ENCODE measurements at places on chromosomes 16 and 17.

DNA sequence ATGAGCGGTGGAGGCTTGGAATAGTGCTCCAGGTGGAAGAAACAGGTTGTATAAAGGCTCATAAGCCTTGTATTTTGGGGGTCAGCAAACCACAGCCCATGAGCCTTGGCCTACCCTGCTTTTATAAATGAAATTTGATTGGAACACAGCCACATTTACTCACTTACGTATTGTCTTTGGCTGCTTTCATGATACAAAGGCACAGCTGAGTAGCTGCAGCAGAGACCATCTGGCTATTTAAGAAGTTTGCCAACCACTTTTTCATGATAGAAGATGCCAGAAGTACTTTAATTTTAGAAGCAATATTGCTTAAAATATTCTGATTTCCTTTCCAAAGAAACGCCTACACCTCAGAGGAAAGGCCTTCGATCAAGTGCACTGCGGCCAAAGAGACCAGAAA lies 73.8 kb downstream of the C17orf58 start:
- no peak for DNase-seq

GRCh38 chr16:15536843-15537242 lies 102.5 kb downstream of the BMERB1 start:
- no peak for DNase-seq

DNA sequence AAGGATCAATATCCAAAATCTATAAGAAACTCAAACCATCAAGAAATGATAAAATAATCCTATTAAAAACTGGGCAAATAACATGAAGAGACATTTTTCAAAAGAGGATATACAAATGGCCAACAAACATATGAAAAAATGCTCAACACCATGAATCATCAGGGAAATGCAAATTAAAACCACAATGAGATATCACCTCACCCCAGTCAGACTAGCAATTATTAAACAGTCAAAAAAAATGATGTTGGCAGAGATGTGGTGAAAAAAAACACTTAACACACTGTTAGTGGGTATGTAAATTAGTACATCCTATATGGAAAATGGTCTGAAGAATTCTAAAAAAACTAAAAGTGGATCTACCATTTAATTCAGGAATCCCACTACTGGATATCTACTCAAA lies 379.0 kb upstream of the SOX9 start:
- no peak for DNase-seq

DNA sequence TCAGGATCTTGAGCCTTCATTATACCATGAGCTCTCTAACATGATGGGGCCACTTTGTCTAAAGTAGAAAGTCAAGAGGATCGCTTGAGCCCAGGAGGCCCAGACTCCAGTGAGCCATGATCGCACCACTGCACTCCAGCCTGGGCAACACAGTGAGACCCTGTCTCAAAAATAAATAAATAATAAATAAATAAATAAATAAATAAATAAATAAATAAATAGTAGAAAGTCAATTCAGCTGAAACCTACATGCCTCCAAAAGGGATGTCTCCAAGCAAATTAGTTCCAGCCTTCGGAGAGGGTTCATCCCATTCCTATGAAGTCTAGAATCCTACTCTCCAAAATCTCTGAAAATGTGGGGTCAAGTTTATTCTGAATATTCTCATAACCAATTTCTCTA lies 26.0 kb downstream of the C17orf67 start:
- no peak for DNase-seq

- no peak for DNase-seq
Observed at GRCh38 chr16:77285676-77286075, 86.5 kb downstream of the SYCE1L start.

- DNase-seq = peak; percentile 27
Observed at GRCh38 chr16:48608871-48609651, 919 bp downstream of the N4BP1 start.

DNA sequence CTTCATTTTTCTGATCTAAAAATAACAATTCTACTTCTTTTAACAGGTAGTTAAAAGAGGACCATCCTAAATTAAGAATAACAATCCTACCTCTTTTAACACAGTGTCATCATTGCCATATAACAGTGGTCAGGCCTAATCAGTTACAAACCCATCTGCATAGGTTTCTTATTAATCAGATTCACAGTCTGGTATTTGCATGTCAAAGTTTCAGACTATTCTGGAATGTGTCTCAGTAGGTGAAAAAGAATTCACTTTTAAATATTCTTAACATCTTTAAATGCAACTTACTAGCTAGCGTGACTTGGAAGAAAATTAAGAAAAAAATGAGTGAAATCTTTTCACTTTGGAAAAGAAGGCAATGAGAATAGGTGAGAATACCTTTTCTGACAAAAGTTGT lies 6.8 kb upstream of the KRT12 start:
- DNase-seq = no peak

Data from fibroblast of skin of right biceps (primary cell).